ENCODE measurements at places on chromosomes 12 and 14.

DNA sequence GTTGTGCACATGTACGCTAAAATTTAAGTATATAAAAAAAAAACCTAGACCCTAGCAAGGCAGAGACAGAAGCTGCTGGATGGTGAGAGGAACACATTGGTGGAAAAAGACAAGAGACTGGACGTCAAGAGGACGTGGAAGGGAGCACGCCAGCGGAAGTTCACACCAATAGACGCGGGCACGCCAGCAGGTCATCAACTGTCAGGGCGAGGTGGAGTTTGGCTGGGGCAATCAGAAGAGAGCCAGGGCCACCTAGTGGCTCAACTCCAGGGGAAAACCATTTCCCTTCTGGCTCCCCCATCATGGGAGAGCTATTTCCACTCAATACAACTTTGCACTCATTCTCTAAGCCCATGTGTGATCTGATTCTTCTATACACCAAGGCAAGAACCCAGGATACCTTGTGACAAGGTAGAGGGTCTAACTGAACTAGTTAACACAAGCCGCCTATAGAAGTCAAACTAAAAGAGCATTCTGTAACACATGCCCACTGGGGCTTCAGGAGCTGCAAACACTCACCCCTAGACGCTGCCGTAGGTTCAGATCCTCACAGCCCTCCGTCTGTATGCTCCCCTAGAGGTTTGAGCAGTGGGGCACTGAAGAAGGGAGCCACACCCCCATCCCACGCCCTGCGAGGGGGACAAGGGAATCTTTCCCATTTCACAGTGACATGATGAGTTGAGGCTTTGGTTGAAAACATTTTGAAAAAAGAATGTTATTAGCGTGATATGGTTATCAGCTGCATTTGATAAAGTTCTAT, 702.7 kb downstream of the TMTC2 start:
- no peak for DNase-seq

DNA sequence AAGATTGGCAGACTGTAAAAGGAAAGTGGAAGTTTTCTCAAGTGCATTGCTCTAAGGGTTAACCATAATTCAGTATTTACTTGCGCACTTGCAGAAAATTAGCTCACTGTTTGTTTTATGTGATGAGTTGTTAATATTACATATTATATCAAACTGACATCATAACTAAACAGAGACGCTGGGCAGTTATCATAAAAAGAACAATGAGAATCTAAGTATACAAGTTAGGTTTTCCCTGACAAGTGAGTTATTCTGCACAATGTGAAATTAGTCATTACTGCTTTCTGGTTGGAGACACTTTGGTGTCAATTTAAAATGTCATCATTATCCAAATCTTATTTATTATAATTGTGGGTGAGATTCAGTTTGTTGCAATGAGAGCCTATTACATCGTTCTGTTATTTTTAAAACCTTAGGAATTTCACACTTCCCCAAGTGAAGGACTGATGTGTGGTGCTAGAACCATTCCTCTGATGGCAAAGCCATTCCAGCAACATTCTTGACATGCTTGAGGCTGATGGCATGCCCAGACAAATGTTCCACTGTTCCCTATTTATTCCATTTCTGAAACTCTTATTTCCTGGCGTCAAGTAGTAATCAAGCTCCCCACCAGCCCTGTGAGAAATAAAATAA, 90.1 kb upstream of the FLRT2 start:
- no peak for DNase-seq

GRCh38 chr14:77458249-77458950, 507 bp downstream of the AHSA1 start:
- no peak for DNase-seq

DNA sequence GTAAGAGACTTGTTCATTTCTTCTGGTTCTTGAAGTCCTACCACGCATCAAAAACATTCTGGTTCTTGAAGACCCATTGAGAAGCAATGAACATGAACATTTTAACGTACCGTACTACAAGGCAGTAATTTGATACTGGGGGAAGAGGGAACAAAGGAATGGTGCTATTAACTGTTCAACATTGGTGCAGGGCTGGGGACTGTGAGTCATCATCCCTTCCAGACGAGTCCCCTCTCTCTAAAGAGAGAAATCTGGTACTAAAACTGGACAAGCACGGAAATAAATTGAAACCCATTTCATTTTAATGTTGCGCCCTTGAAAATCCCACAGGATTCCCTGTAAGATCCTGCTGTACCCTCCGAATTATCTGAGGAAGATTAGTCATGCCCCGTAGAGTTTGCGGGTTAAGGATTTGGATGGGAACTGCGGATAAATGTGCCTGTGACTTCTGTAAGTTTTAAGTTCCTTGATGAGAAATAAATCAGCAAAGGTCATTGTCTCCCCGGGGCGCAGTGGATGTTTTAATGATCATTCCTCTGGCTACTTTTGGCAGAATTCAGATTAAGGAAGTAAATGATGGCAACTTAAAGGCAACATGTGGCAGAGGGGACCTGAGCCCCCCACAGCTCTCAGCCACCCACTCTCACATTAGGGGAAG, 78.6 kb downstream of the KCNK13 start:
- DNase-seq = no peak

DNA sequence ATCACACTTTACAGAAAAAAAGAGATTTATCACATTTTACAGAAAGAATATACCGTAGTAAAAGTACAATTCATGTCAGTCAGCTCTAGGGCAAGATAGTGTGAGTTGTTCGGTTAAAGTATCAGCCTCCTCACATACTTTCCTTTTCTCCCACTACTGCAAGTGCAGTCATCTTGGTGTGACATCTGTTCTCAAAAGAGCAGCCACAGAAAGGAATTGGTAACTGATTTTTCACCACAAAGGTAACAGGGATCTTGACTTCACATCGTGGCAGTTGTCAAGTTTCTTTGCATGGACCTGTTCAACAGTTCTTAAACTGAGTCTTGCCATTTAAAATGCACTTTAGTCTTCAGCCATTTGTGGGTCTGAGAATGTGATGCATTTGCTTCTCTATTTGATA, 5.0 kb upstream of the E2F7 start:
- DNase-seq = no peak

- DNase-seq = no peak
Measured at GRCh38 chr14:89107626-89108025, 283.2 kb downstream of the TTC8 start.

GRCh38 chr14:73237786-73238423, 599 bp downstream of the PAPLN start:
- no peak for DNase-seq

DNA sequence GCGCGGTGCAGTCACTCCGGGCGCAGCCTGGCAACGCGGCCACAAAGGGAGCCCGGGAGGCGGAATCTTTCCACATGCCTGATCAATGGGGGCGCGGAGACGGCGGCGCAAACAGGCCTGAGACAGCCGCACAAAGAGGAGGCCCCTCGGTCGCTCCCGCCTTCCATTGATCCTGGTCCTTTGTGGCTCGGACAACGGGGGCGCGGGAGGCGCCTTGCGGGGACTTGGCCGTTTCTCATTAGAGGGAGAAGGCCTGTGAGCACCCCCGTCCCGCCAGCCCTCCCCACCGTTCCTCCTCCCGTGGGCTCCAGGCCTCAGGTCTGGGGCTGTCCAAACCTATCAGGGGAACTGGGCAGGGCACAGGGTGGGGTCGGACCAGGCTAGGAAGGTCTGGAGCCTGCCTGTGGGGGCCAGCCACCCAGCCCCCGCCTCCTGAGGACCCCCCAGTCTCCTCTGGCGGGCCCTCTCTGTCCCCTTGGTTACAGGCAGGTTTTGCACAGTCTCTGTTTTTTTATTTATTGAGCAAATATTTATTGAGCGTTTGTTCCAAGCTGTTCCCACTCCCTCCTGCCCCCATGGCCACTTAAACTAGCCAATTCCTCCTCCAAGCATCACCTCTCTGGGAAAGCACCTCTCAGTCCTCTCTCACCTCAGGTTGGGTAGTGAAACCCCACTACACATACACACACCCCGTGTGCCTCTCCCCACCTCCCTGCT, 29.0 kb upstream of the MSI1 start:
- DNase-seq = no peak

GRCh38 chr14:78448164-78449094, 278.3 kb downstream of the NRXN3 start:
- peak; percentile 19 for DNase-seq

DNA sequence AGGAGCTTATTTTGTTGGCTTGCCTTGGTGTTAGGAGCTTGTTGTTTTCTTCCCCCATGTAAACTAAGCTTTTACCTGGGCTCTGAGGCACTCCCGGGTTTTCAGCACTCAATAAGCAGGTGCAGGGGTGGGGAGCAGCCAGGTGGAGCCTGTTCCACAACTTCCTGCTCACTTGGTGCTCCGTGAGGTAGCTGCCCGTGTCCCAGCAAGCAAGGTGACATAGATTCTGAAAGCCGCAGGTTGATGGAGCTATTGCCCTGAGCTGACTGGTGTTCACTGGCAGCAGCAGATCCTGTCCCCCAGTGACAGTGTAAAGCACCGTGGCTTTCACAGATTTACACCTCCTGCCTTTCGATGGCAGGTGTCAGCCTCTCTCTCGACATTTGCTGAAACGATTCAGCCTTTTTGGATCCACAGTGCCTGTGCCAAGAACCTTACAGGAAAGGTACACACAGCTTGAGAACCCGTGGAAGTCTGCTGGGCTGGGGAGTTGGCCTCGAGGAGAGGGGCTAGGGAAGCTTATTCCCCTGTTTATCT, 295.7 kb upstream of the FKBP4 start:
- DNase-seq = no peak

GRCh38 chr12:112352921-112353320, 29.3 kb downstream of the HECTD4 start:
- no peak for DNase-seq

DNA sequence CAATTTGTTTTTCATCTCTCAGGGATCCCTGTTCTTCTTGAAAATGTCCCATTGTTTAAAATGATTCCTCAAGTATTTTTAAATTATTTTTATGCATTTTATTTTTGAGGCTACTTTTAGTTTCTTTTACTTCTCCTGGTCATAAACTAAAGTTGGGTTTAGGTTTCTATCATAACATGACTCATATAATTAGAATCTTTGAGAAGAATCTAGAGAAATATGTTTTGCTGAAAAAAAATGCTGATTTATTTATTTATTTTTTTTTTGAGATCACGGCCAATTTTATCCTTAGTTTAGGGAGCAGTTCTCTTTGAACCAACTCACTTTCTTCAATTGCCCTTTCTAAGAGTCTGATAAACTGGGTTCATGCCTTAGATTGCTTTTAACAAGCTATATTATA, 1157.1 kb downstream of the BCL11B start:
- DNase-seq = no peak

DNA sequence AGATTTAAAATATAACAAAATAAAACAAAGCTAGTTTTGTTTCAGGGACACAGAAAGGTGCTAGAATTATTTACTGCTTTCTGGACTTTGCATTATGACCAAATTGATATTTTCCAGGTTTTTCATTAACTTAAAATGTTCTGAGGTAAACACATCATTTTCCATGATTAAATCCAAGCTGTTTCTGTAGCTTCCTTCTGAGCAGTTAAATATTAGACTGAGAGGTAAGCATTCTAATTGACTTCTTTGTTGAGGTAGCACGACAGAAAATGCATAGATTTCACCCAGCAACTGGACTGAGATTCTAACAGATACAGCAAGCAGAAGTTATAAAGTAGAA, 98.3 kb downstream of the BMP4 start:
- DNase-seq = no peak

GRCh38 chr14:76917158-76917596, 91.0 kb downstream of the LRRC74A start:
- DNase-seq = no peak

- no peak for DNase-seq
Measured at GRCh38 chr12:68978678-68979077, 45.7 kb upstream of the CPM start.

GRCh38 chr14:104978746-104979691, 845 bp upstream of the AHNAK2 start:
- no peak for DNase-seq

- DNase-seq = no peak
Measured at GRCh38 chr14:36683083-36683724, 21.5 kb downstream of the PAX9 start.

DNA sequence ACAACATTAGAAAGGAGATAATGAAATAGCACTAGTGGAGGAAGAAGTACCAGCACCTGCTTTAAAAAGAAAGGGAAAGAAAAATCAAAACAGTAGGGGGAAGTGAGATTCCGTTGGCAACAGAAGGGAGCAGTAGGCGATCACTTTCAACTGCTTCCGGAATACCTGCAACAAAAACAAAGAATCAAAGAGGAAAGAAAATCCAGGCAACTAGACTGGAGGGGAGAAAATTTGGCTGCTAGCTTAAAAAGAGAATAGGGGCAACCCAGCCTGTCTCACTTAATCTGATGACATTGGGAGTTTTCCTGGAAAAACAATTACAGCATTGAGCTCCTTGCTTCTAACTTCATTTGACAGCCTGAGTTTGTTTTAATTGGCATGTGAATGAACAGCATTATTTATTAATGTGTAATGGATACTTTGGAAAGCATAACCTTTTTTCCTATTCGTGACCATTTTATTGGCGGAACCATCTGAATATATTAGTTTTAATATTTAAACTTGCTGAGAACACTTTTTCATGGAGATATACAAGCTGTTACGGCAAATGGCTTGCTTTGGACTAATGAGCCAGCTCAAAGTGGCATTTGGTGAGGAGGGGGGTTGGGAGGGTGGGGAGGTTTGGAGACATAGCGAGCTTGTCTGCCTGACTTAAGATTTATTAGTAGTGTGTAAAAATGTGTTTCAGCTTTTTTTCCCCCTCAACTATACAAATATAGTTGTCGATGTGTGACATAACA, 2.5 kb upstream of the DACT1 start:
- DNase-seq = no peak

DNA sequence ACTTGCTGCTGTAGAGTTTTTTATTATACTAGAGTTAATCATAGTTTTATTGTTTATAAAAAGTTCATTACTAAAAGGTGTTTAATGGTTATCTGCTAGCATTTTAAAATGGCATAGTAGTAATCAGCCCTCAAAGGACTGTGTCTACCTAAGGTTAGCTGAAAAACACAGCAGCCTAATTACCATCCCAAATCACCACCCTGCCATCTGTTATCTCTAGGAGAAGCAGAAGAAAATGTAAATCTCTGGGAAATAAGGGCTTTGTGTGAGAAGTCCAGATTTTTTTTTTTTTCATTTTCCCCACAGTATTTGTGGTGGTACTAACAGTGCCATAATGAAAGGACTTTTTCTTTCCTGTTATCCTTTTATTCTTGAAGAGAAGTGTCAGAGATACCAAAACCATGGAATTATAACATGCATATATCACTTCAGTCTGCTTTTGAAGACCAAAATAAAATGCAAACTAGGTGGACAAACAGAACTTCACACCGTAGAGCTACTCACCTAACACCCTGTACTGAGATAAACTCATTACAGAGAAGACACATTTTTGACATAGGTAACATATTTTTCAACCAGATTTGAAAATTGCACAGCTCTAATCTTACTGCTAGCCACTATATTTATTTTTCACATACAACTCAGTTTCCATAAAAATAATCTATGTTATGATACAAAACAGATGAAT, 876.2 kb downstream of the C12orf50 start:
- no peak for DNase-seq
